ENCODE measurements at places on chromosomes 4 and X. TPM values are rescaled to one million over a fixed set of nuclear protein-coding genes. Genes with fewer than 3 reads are reported as not detected.

DNA sequence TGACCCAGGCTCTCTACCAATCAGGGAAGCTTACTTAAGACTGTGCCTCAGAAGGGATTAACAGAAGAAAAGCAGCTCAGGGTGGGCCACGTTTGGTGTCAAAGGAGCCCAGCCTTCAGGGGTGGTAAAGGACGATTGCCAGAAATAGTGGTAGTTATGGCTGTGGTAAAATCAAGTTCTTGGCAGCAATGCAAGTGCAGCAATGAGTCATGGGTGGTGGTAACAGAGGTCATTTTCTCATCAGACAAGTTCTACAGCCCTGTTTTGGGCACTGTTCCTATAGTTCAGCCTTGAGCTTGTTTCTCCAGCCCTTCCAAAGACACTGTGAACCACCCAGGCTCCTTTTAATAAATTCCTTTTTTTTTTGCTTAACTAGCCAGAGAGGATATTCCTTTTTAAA lies 120.3 kb downstream of the EFHC2 start:
- DNase-seq = no peak

DNA sequence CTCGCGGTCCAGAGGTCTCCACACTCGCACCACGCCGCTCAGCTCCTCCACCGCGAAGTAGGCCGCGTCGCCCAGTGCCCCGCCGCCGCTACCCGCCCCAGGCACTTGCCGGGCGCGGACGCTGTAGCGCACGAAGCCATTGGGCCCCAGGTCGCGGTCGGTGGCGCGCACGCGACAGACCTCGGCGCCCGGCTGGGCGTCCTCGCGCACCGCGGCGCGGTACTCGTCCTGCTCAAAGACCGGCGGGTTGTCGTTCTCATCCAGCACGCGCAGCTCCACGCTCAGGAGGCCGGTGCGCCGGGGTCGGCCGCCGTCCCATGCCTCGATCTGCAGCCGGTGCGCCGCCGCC lies 1.4 kb downstream of the DCHS2 start:
- no peak for DNase-seq

DNA sequence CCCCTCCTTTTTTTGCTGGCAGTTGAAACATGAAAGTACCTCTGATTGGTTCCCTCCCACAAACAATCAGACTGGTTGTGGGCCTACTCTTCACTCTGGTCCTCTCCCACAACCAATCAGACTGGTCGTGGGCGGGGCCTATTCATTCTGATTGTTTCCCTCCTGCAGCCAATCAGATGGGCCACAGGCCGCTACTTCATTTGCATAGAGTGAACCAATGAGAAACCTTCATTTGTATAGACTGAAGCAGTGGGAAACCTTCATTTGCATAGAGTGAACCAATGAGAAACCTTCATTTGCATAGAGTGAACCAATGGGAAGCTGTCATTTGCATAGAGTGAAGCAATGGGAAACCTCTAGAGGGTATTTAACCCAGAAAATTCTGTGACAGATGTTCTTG lies 55.2 kb downstream of the TRMT44 start:
- no peak for DNase-seq

The HTN1 gene
- total RNA-seq = not detected

The SSX4 gene
- total RNA-seq = not detected
